ENCODE measurements at places on chromosomes 6 and 20. TPM values are rescaled to one million over a fixed set of nuclear protein-coding genes. Genes with fewer than 3 reads are reported as not detected.
A peak's percentile ranks its signal among the peaks of the same experiment; 100 is the strongest.

The ARFGAP1 gene
- total RNA-seq: 42.9 TPM

The PAK5 gene
- total RNA-seq: not detected

The PFDN4 gene
- total RNA-seq: 86.7 TPM

The SCUBE3 gene
- under 0.01 TPM for total RNA-seq

The NOX3 gene
- not detected for total RNA-seq

DNA sequence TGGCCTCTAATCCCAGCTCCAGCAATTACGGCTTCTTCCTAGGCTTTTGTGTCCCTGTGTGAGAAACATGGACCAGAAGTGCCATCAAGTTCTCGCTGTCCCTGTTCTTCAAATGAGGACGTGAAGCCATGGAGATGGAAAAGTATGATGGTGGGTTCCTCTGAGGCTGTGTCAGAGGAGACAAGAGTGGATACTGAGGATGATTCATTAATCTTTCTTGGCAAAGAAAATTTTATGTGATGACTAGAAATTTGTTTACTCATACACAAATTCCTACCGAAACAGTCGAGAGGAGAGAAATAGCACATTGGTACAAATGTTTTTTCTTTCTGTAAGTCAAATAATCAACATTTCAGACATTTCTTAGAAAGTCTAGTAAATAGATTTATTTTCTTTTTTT, 35.0 kb upstream of the PNRC1 start:
- H3K27ac ChIP-seq: no peak overlapping the region
- H3K36me3 ChIP-seq: no peaks in the 10 kb centered on the region
- peaks cover 2% of the 10 kb centered on the region for H3K4me1 ChIP-seq
- DNase-seq: no peak

DNA sequence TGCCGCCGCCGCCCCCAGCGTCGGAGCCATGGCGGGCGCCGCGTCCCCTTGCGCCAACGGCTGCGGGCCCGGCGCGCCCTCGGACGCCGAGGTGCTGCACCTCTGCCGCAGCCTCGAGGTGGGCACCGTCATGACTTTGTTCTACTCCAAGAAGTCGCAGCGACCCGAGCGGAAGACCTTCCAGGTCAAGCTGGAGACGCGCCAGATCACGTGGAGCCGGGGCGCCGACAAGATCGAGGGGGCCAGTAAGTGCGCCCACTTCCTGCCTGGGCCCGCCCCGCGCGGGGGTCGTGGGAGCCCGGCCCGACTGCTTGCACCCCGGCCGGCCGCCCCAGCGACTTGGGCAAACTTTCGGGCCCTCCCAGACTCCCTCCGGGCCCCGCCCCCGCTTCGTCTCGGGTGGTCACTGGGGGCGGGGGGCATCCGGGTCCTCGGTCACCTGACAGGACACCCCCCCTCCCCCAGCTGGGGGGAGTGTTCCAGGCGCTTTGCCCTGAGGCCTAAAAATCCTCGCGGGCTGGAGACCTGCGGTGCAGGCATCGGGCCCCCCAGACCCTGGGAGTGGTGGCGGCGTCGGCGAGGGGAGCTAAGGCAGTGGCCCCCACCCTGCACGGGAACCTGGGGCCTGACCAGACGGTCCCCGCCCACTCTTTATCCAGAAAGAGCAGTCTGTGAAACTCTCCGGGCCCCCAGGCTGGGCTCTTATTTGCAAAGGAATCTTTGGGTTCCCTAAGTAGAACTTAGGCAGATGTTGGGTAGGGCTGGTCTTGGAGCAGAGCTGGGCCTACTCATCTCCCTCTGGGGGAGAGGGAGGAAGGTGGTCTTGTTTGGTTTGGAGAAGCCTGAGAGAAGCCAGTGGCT, 501 bp downstream of the PLCG1 start:
- H3K36me3 ChIP-seq: no peaks in the 10 kb centered on the region
- DNase-seq: peak; percentile 72
- H3K4me3 ChIP-seq: peak overlapping the region; percentile 82
- H3K27ac ChIP-seq: peak overlapping the region; percentile 84

DNA sequence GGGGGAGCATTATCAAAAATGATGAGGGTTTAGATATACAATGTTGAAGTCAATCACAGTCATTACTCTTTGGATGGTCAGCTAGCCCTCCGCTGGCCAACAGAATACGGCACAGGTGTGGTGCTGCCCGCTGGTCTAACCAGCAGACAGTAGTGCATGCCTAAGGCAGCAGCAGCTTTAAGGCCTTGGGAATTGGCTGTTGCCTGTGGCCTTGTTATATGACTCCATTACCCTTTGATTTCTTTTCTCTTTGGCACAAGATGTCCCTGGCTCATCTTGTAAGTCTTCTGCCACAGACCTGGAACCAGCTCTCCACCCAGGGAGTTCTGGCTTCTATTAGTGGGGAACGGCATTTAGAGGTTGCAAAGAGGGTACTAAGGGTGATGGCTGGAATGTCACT, 110.2 kb downstream of the WDR27 start:
- no peak overlapping the region for H3K27ac ChIP-seq
- H3K4me1 ChIP-seq: no peaks in the 10 kb centered on the region
- DNase-seq: no peak
- H3K4me3 ChIP-seq: no peak overlapping the region

- H3K4me1 ChIP-seq: no peaks in the 10 kb centered on the region
- no peaks in the 10 kb centered on the region for H3K27me3 ChIP-seq
- no peak overlapping the region for H3K4me3 ChIP-seq
- no peak overlapping the region for H3K27ac ChIP-seq
Measured at GRCh38 chr20:58014628-58015315, 213.7 kb downstream of the ANKRD60 start.

DNA sequence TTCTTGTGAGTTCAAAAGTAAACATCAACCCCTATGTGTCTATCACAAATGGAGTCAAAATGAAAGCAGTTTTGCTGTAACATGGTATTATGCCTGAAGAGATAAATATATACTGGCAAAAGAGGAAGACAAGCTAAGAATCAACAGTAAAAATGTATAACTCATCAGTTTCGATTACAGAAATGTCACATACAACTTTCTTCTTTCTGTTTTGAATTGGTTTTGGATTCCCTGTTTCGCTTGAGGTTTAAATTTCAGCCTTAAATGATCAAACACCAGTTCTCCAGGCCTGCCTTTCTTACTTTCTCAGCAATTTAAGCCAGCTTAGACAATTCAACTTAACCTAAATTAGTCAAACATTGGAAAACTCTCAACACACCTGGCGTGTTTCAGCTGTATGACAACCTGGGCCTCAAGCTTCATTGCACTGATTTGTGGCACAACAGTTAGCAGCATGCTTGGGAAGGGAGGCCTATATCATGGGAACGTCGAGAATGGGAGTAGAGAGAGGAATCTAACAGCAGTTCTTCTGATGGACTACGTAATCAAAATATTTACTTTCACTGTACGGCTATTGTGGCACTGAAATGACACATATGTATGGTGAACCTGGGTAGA, 51.9 kb upstream of the MARCKS start:
- H3K36me3 ChIP-seq: no peaks in the 10 kb centered on the region
- no peak overlapping the region for H3K4me3 ChIP-seq
- DNase-seq: peak; percentile 35
- no peaks in the 10 kb centered on the region for H3K27me3 ChIP-seq
- H3K27ac ChIP-seq: no peak overlapping the region

GRCh38 chr20:53941680-53942471, 128.5 kb downstream of the BCAS1 start:
- no peak overlapping the region for H3K4me3 ChIP-seq
- H3K4me1 ChIP-seq: peaks cover 9% of the 10 kb centered on the region
- peak overlapping the region; percentile 81 for H3K27ac ChIP-seq

- no peaks in the 10 kb centered on the region for H3K27me3 ChIP-seq
- no peak overlapping the region for H3K4me3 ChIP-seq
- no peak for DNase-seq
- H3K27ac ChIP-seq: no peak overlapping the region
- no peaks in the 10 kb centered on the region for H3K36me3 ChIP-seq
Measured at GRCh38 chr6:166026586-166027126, 141.0 kb downstream of the TBXT start.

DNA sequence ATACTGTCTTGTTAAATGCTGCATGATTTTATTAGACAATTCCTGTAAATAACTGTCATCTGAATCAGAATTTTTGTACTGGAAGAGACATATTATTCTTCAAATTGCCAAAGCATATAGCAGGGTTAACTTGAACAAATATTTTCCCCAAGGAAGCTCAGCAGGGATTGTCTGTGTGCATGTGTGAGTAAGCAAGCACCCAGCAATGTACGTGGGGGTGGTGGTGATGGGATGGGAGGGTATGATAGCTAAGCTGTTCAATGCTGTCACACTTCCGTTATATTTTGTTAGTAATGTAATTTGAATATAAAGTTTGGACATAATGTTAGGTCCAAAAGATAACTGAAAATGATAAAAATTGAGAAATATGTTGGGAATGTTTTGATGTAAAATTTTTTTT, 118.1 kb downstream of the MYB start:
- no peak overlapping the region for H3K27ac ChIP-seq
- H3K4me3 ChIP-seq: no peak overlapping the region
- H3K4me1 ChIP-seq: no peaks in the 10 kb centered on the region
- no peaks in the 10 kb centered on the region for H3K27me3 ChIP-seq
- no peak for DNase-seq

DNA sequence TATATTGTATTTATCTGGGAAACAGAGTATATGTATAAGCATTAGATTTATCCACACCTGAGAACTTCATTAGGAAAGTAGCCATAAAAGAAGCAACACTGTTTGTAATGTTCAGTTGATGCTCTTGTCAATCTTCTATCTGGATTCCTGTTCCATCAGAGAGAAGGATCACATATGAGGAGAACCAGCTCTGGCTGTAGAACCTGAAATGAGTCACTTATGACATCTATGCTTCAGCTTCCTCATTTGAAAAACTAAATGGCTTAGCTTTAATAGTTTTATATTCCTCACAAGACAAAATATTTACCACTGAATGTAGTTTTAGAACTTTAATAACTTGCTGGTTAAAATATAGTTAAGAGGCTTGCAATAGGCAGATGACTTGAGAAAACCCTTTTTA, 144.7 kb downstream of the TASP1 start:
- no peak overlapping the region for H3K4me3 ChIP-seq
- DNase-seq: peak; percentile 22
- H3K36me3 ChIP-seq: no peaks in the 10 kb centered on the region
- H3K4me1 ChIP-seq: peaks cover 2% of the 10 kb centered on the region
- no peaks in the 10 kb centered on the region for H3K27me3 ChIP-seq

DNA sequence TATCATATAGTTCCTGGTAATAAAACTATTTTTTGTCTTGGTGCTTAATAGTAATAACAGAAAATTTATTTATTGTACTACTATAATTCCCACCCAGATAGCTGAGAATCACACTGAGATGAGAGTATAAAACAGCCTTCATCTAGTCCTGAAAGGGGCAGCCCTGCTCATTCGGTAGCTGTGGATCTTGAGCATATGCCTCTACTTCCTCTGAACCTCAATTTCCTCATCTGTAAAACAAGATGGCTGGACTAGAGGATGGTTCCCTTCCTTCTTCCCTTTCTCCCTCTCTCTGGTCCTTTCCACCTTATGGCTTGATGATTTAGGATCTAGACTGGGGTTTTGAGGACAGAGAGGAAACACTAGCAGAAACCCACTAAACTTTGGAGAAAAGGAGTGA, 15.0 kb downstream of the FKBP5 start:
- no peak for DNase-seq
- H3K27ac ChIP-seq: no peak overlapping the region
- H3K4me1 ChIP-seq: peaks cover 2% of the 10 kb centered on the region
- no peaks in the 10 kb centered on the region for H3K36me3 ChIP-seq
